ENCODE measurements at places on chromosomes 12 and 14. TPM values are rescaled to one million over a fixed set of nuclear protein-coding genes. Genes with fewer than 3 reads are reported as not detected.

FIGNL2 gene
- total RNA-seq: 0.23 TPM

- no peak for DNase-seq
Observed at GRCh38 chr14:61930101-61930857, 168.1 kb downstream of the SNAPC1 start.

DNA sequence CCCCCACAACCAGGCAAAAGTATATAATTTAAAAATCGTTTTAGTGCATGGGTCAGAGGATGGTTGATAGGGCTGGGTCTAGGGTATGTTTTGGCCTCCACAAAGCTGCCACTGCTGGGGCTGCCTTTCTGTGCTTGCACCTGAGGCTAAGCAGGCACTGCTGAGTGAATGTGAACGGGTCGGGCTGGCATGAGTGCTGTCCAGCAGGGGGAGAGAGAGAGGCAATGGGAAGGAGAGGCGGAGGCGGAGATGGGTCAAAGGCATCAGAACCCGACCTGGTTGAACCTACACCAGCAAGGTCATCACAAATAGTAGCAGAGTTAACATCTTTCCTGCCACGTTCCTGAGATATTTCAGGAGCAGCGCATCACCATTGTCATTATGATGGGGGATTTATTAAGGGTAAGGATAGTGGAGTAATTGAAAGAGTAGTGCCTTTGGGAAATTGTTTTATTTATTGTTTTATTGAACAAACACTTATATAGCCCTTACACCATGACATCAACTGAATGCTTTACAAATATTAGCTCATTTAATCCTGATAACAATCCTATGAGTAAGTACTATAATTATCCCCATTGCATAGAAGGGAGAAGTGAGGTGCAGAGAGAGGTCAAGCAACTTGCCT lies 5.8 kb upstream of the NRXN3 start:
- DNase-seq: peak; percentile 18

DNA sequence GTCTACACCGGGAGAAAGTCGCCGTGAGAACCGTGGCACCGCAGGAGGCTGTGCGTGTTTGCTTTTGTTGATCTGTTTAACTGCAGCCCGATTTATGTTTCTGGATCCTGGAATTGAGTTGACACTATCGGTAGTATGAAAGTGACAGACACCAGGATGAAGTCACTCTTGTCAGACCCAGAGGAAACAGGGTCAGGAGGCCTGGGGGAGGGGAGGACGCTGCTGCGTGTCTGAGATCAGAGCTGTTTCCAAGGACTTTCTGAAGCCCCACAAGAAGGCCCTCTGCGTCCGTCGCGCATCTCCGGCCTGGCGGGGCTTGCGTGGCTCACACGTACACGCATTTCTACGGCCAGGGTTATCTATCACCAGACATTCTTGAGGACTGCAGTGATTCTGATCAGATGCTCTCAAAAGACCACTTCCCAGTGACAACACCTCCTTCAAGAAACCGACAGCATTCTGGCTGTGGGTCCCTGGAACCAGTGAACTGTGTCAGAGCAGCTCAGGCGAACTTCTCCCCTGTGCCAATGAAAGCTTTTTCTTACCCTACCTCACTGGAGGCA lies 263.4 kb downstream of the ADGRD1 start:
- no peak for DNase-seq
